ENCODE measurements at places on chromosomes 13 and 19. TPM values are rescaled to one million over a fixed set of nuclear protein-coding genes. Genes with fewer than 3 reads are reported as not detected.

GRCh38 chr19:13981988-13982501 is 24.1 kb downstream of the RFX1 start:
- H3K4me3 ChIP-seq: no peak overlapping the region
- no peak overlapping the region for H3K27ac ChIP-seq
- no peaks in the 10 kb centered on the region for H3K27me3 ChIP-seq

The CDX2 gene
- total RNA-seq: not detected

GRCh38 chr13:108760129-108760528 is 130.7 kb downstream of the MYO16 start:
- no peaks in the 10 kb centered on the region for H3K4me1 ChIP-seq
- no peaks in the 10 kb centered on the region for H3K27me3 ChIP-seq
- H3K4me3 ChIP-seq: no peak overlapping the region
- H3K36me3 ChIP-seq: no peaks in the 10 kb centered on the region

DNA sequence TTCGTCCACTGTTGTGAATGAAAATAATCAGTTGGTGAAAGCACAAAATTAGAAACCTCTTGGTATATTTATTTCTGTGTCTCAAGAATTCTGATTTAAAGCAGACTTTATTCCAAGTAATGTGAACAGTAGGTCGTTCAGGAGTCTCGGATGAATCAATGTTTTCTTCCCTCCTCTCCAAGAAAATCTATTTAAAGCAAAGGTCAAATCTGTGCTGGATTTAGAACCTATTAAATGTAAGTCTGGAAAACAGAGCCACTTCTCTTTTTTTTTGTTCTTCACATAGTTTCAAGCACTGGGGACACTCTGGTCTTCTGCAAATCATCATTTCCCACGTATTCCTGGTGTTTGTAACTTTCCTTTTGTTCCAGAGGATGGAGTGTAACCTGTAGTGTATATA is 312.7 kb downstream of the ATP8A2 start:
- H3K36me3 ChIP-seq: no peaks in the 10 kb centered on the region
- no peak for DNase-seq
- no peaks in the 10 kb centered on the region for H3K4me1 ChIP-seq
- no peaks in the 10 kb centered on the region for H3K27me3 ChIP-seq
- no peak overlapping the region for H3K27ac ChIP-seq

The GARRE1 gene
- 13.2 TPM for total RNA-seq

- H3K4me1 ChIP-seq: peaks cover 52% of the 10 kb centered on the region
- no peak overlapping the region for H3K4me3 ChIP-seq
- H3K27ac ChIP-seq: peak overlapping the region; percentile 44
- no peaks in the 10 kb centered on the region for H3K27me3 ChIP-seq
Measured at GRCh38 chr19:46924874-46925547, 64.2 kb downstream of the ARHGAP35 start.

The BST2 gene
- 81.0 TPM for total RNA-seq

DNA sequence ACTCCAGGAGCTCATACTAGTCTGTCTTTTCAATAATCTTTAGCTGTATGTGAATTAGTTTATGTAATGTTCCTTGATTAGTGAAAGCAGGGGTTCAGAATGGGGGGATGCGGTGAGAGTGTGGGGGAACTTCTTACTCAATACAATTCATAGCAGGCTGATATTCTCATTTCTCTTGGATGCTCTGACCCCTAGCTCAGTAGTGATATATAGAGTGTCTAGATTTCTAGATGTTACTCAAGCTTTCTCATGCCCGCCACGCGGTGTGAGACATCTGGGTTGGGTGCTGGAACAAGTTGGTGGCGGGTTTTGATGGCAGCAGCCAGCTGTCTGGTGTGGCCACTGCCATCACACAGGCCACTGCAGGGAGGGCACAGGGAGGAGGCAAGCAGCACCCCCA is 39.3 kb upstream of the FLT1 start:
- DNase-seq: no peak
- no peaks in the 10 kb centered on the region for H3K36me3 ChIP-seq
- H3K27ac ChIP-seq: no peak overlapping the region
- H3K27me3 ChIP-seq: peaks cover 39% of the 10 kb centered on the region
- H3K4me1 ChIP-seq: no peaks in the 10 kb centered on the region

GRCh38 chr13:99895444-99896368 is 75.9 kb downstream of the ZIC5 start:
- peaks cover 11% of the 10 kb centered on the region for H3K4me1 ChIP-seq
- H3K27me3 ChIP-seq: peaks cover 70% of the 10 kb centered on the region

DNA sequence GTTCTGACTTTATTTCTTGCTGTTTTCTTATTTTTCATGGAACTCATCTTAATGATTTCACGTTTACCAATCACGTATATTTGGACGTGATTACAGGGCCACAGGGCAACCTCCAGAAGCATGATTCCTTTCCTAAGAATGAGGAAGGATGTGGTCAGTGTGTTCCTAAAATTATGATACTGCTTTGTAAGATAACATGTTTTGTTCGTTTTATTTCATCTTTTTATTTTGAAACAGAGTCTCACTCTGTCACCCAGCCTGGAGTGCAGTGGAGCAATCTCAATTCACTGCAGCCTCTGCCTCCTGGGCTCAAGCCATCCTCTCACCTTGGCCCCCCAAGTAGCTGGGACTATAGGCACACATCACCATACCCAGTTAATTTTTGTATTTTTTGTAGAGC is 24.8 kb upstream of the LAIR1 start:
- H3K27me3 ChIP-seq: no peaks in the 10 kb centered on the region
- no peak overlapping the region for H3K4me3 ChIP-seq
- H3K27ac ChIP-seq: no peak overlapping the region
- DNase-seq: no peak
